ENCODE measurements at places on chromosomes 12 and 14.

DNA sequence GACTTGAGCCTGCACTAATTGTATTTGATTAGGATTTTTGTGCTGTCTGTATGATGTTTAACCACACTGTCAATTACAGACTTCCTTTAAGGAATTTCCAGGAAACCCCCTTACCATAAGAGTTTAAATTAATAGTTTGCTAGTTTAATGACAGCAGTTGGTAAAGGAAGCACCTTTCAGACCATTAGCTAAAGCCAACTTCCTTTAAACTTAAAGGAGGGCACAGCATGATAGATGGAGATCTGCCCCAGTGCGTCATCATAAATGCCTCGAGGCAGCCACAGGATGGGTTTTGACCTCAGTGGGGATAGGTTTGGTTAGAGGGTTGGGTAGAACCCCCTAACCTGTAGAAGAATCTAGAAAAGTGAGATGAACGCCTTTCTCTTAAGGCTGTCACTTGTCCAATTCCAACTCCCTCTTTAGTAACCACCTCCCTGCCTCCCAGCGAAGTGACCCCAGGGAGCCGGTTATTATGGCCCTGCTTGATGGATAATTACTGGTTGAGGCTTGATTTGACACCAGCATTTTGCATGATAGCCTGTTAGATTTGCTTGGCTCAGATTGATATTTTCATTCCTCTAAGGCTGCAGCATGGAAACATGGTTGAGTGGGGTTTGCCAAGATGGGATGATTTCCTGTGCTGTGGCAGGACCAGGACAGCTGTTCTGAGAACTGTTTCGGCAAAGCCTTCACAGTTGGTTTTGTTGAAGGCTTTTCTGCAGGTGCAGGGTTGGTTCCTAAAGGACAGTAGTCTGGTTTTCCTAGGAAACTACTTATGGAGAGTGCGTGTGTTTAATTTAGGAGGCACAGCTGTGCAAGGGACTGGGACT is 62.7 kb downstream of the CHST11 start:
- no peak for DNase-seq

DNA sequence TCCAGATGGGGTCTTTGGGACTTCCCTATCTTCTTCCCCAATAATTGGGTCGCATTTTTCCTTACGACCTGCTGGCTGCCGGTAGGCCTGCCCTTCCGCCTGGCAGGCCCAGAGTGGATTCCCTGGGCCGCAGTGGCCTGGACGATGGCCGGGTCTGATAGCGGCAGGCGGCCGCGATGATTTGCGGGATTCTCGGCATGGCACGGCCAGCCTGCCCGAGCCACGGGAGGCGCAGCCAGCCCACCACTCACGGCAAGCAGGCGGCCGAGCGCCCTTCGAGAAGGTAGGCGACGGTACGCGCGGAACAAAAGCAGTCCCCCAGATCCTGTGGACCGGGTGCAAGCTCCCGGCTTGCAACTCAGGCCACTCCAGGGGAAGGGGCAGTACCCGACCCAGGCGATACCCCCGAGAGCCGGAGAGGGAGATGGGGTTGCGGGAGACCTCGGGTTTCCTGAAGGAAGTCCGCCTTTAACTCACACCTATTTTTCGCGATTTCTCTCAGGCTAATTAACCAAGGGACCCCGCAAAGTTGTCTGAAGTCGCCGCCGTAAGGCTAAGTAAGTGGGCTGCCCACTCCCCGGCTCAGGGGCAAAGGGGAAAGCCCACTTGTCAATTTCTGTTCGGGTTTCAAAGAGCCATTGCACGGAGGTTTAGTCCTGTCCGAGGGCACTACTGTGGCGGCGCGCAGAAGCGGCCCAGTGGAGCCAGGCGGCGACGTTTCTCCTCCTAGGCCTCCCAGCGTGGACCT is 1.4 kb upstream of the GSC start:
- DNase-seq = no peak

GRCh38 chr12:84919271-84919670 is 6.7 kb upstream of the SLC6A15 start:
- DNase-seq = no peak

DNA sequence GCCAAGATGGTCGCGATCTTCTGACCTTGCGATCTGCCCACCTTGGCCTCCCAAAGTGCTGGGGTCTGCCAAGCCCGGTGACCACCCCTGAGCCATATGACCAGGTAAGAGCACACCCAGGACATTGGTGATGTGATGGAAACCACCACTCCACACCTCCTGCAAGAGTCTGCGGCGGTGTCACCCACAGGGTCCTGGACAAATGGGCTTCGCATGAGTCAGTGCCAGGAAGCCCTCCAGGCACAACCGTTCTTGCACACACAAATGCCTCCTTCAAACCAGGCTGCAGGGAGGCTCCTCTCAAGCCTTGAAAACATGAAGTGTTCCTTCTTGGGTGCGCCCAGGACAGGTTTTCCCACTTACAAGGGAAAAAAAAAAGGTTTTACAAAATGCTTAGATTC is 16.6 kb downstream of the PITPNM2 start:
- no peak for DNase-seq

- DNase-seq = no peak
Observed at GRCh38 chr14:76439237-76439775, 63.4 kb downstream of the ESRRB start.

DNA sequence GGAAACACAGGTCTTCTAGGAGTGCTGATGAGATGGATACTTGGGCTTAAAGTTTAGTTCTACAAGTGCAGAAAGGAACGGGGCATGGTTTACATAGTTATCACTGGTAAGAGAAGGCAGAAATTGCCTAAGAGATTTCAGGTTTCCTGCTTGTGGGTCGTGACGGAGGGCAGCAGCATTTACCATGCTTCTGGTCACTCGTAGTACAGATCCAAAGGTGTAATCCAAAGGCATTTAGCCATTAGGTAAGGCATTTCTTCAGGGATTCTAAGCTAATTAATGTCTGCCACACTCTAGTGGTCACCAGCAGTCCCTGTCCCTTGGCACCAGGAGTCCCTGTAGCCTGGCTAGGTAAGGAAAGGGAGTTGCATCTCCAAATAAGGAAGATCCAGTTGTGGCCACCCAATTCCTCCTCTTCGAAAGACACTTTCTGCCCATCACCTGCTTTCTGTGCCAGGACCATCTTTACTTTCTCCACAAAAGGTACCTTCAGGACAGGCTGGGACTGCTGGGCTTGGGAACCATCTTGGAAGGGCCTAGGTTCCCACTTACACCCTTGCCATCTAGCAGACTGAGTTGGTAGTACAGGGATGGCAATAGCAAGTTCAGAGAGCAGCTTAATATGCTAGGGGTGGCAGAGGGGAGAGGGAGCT is 1.5 kb downstream of the GSTZ1 start:
- no peak for DNase-seq

DNA sequence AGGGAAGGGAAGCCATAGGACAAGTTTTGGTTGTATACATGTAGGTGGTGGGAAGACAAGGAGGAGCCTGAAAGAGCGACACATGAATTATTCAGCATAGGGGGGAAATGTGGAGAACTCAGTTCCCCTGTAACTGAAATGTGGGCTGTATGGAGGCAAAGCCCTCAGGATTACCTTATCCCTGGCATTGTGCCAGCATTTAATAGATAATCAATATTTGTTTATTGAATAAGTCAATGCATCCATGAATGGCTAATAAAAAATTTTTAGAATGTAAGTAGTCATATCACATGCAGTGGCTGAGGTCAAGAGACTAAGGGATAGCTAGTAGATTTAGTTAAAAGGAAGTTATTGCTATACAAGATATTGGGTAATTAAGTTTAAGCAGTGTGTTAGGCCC is 232.4 kb downstream of the SNAPC1 start:
- DNase-seq = no peak

All from heart right ventricle (tissue), 16 donors.